ENCODE measurements at places on chromosomes 13 and 19.

GRCh38 chr13:90867336-90867683 lies 480.2 kb upstream of the MIR17HG start:
- DNase-seq, result peak; percentile 65

GRCh38 chr13:25943081-25943480 lies 108.7 kb downstream of the SHISA2 start:
- DNase-seq, result no peak

DNA sequence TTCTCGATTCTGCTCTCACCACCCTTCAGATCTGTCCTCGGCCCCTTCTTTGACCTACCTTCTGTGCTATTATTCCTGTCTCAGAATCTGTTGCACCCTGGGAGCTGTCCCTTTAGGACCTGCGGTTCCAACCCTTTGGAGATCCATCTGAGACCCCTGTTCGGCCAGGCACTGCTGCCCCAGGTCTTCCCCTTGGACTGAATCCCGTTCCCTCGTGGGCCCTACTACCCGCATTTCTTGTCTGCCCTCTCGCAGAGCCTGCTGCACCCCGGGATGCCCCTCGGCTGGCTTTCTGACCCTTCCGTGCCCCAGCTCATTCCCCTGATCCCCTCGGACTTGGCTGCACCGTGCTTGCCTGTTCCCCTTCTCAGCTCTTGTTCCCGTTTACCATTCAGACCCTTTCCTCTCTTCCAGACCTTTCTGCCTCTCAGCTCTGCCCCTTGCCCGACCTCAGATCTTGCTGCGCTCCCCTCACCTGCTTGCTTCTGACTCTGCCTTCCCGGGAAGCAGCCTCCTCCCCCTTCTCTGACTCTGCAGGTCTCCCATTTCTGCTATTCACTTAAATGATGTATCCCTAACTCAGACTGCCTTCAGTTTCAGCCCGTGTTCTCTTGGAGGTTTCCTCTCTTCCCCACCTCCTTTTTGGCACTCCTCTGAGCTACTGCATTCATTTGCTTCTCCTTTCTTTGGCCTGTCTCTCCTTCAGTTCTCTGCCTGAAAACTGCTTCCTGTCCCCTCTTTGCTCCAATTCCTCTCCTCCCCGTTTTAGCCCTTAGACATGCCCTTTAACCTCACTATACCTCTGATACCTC lies 1.1 kb downstream of the ARHGAP35 start:
- DNase-seq, result no peak

DNA sequence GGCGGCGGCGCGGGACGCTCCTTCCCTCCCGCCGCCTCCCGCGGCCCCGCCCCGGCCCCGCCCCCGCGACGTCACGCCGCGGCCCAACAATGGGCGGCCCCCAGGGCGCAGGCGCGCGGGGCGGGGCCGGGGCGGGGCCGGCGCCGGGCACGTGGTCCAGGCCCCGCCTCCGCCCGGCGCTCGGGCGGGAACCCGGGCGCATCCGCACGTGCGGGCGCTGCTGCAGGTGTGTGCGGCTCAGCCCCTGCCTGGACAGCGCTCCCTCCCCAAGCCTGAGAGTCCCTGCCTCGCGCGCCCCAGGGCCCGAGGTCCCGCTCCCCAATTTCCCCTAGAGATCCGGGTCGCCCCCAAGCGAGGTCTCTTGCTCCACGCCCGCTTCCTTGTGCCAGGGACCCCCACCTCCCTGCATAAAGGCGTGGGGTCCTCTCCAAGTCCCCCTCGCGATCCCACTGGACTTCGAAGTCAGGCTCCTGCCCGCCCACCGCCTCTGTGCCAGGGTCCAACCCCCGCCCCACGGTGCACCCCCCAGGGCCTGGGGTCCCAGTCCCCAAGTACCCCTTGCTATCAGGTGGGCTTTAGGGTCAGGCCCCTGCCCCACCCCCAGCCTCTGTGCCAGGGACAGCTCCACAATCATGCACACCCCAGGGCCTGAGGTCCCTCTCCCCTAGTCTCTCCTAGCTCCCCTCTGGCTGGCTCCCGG lies at the start of gene MEX3D:
TSS of gene MEX3D (minus strand) at position 6 of the 700 bp plus-strand sequence. CDS start 267 bp downstream, outside the sequence.
- peak; percentile 31 for DNase-seq

- no peak for DNase-seq
Measured at GRCh38 chr19:14408491-14409145, 10.5 kb downstream of the DDX39A start.

DNA sequence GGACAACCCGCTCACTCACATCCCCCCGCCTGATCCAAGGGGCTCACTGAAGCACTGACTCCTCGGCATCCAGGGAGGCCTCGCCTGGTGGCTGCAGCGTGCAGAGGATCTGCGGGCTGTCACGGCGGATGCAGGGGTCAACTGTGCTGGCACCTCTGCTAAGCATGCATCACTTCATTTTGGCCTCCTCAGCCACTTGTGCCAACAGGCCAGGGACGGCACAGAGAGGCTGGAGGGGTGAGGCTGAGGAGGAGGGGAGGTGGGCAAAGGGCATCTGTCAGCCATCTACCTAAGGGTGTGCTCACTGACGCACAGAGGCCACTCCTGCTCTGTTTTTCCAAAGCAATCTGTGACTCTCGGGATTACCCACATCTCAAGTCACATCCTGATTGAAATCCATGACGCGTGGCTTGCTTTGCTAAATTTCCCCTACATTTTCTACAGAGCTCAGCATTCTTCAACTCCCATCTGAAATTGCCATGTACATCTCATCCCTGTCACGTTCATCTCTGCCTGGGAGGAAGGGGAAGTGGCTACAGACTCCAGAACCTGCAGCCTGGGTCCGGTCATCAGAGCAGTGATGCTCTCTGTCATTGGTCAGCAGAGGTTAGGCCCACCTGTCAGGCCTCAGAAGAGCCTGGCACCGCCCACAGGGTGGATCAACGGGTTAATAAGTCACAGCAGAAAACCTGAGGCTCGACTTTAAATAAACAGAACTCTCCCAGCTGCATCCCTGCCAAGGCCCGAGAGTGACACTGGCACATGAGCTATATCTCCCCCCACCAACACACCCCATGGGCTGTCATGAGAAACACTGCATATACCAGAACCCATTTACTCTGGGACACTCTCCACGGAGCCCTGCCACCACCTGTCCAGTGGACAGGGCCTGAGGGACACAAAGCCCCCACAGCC lies 17.6 kb downstream of the ELL start:
- DNase-seq, result no peak

- DNase-seq, result no peak
Measured at GRCh38 chr13:91167706-91168385, 179.6 kb upstream of the MIR17HG start.

GRCh38 chr13:101492251-101492910 lies 39.9 kb downstream of the ITGBL1 start:
- DNase-seq, result no peak

DNA sequence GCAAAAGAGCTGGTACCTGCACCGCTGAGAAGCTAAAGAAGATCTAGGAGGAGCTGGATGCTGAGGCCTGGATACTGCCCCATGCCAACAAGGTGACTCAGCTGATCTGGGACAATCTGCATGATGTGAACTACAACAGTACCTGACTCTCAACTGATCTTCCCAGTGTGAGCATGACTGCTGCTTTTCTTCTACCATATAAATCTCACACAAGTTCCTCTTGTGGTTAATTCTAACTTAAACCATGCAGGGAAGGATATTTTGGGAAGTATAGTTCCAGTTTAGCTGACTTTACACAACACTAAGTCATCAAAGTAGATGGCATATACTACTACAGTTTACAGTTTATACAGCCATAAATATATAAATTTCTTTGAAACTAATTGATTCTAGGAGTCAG lies 91.9 kb downstream of the SLAIN1 start:
- DNase-seq, result no peak

DNA sequence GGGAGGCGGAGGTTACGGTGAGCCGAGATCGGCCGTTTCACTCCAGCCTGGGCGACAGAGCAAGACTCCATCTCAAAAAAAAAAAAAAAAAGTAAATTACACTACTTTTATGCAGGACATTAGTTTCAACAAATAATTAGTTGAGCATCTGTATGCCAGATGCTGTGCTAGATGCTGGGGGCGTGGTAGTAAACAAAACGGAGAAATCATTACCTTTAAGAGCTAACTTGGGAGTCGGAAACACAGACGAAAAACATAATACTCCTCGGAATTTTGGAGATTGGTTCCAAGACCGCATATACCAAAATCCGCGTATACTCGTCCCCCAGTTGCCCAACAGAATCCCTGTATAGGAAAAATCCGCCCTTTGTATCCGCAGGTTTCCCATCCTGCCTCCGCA lies 1.3 kb upstream of the DUS3L start:
- no peak for DNase-seq

DNA sequence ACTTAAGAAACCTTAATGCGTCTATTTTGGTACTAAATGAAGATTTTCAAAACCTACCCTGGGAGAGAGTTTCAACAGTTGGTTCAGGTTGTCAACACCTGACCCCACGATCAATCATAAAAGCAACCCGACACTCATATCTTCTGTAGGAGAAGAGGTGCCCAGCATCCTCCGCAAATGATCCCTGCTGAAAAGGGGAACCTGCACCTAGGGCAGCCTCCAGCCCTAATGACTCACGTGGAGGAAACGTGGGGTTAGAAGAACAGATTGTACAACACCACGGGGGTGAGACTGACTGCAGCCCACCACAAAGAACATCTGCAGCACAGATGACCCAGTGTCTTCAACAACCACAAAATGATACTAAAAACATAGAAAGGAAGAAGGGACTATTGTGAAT lies 116.3 kb downstream of the RAB20 start:
- no peak for DNase-seq

GRCh38 chr13:33633701-33634545 lies 184.0 kb upstream of the RFC3 start:
- DNase-seq, result no peak

All from NCI-H1048 (cell line).